ENCODE measurements at places on chromosomes 2 and 18. TPM values are rescaled to one million over a fixed set of nuclear protein-coding genes. Genes with fewer than 3 reads are reported as not detected.

IL36RN gene
- total RNA-seq = not detected

DNA sequence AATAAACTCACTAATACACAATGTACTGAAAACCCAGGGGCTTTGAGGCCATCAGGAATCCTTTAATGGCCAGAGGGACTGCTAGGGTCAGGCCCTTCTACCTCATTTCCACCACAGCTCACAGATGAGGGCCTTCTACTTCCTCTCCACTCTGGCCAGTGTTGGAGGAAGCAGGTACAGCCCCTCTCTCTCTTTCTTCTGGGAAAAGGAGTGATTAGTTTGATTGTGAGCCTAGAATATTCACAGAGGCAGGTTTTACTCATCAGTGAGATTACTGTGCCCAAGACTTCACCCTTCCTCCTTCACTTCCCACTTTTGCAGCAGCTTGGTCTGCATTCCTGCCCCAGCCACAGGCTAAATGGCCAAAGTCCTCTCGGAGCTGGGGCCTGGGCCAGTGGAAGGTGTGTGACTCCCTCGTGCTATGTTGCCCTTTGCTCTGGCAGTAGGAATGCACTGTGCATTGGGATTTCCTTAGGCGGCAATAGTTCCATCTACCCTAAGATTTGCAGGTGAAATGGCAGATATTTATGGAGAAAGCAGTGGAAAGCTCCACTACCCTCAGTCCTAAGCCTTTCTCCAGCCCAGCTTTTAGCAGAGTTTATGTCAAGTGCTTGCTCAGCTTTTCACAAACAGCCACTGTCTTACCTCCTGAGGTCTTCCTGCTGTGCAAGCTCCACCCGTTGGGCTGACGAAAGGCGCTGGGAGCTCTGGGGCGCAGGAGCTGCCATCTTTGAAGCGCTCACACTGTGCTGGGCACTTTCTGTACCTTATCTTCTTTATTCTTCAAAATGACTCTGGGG lies 36.2 kb upstream of the YES1 start:
- no peak for DNase-seq

GRCh38 chr2:100352521-100352920 lies 30.2 kb upstream of the LONRF2 start:
- DNase-seq = no peak

- DNase-seq = no peak
Measured at GRCh38 chr2:231163011-231163410, 35.4 kb upstream of the ARMC9 start.

Data from left cardiac atrium (tissue), 4 donors.